ENCODE measurements at places on chromosomes 12 and 14.

DNA sequence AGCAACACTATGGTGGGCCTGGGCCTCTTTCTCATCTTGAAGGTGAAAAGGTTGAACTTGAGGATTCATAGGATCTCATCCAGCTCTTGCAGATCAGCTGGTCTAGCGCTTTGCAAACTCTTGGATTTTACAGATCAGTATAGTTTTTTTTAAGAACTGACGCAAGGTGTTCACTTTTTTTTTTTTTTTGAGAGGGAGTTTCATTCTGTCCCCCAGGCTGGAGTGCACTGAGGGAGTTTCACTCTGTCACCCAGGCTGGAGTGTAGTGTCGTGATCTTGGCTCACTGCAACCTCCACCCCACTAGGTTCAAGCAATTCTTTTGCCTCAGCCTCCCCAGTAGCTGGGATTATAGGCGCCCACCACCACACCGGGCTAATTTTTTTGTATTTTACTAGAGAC is 20.4 kb upstream of the LGMN start:
- no peak for DNase-seq

DNA sequence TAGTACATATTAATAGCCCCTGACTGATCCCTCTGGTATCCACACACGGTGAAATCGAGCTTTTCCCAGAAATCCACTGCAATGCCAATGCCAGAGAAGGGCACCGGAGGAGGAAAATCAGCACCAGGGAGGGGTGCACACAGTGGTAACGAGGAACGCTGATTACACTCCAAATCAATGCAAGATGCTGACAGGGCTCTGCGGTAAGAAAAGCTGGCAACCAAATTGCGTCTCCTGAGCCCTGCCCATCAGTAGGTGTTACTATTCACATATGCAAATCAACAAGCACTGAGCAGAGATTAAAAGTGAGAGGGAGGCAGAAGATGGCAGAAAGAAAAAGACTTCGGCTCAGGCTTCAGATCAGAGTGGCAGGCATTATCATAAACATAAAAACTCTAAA is 159.1 kb downstream of the RPS29 start:
- no peak for DNase-seq

DNA sequence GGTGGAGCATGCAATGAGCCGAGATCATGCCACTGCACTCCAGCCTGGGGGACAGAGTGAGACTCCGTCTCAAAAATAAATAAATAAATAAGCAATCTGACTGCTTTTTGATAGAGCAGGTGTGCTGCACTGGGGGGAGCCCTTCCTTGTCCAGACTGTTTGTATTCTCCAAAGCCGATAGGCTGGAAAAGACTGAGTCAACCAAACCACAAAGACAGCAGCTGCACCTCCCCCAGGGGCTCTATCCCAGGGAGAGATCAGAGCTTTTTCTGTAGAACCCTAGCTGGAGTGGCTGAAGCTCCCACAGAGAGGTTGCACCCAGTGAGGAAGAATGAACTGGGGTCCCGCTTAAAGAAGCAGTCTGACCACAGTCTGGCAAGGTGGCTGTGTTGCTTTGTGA is 45.8 kb upstream of the LALBA start:
- no peak for DNase-seq

- DNase-seq = no peak
Observed at GRCh38 chr12:69935651-69936100, 110.6 kb downstream of the MYRFL start.

DNA sequence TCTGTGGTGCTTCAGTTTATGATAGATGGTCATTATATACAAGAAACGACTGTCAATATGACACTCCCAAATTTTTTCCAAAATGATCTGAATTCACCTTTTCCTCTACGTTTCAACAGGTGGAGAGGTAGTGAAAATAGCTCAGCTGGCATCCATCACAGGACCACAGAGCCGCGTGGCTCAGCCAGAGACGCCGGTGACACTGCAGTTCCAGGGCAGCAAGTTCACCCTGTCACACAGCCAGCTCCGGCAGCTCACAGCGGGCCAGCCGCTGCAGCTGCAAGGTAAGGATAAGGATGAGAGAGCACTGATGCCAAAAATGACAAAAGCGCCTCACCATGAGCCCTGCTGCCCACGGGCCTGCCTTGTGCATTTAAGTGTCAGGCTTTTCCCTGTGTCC is 73.9 kb downstream of the EP400 start:
- no peak for DNase-seq

Measured in NCI-H2081 treated with DMSO at 0.1 percent for 48 hours (cell line).